ENCODE measurements at places on chromosomes 4 and X. TPM values are rescaled to one million over a fixed set of nuclear protein-coding genes. Genes with fewer than 3 reads are reported as not detected.

The CXCL3 gene
- total RNA-seq, result not detected

The CT45A1 gene
- total RNA-seq, result not detected

The HEPH gene
- 0.20 TPM for total RNA-seq

The MAOB gene
- total RNA-seq, result not detected

The RNF212 gene
- 2.1 TPM for total RNA-seq

The CXCL11 gene
- total RNA-seq, result 0.46 TPM

The HMX1 gene
- total RNA-seq, result not detected

The MAGEA12 gene
- not detected for total RNA-seq

The C1QTNF7 gene
- not detected for total RNA-seq

The SYP gene
- 3.3 TPM for total RNA-seq

The LRP2BP gene
- total RNA-seq, result 0.59 TPM

The GABRE gene
- not detected for total RNA-seq

The WFS1 gene
- 6.5 TPM for total RNA-seq

The HAUS7 gene
- total RNA-seq, result 42.1 TPM

The GALNT7 gene
- 16.5 TPM for total RNA-seq

The ETDB gene
- total RNA-seq, result not detected

The FMR1NB gene
- not detected for total RNA-seq

The SH3TC1 gene
- total RNA-seq, result 57.3 TPM

The GABRB1 gene
- not detected for total RNA-seq

The STPG2 gene
- total RNA-seq, result not detected

The MBNL3 gene
- 15.0 TPM for total RNA-seq

The SH3RF1 gene
- total RNA-seq, result 0.07 TPM

The MAGEA8 gene
- not detected for total RNA-seq

The SPP1 gene
- 0.63 TPM for total RNA-seq

The MGARP gene
- not detected for total RNA-seq

The CTPS2 gene
- 5.1 TPM for total RNA-seq

The PPARGC1A gene
- total RNA-seq, result not detected

The HELQ gene
- total RNA-seq, result 12.0 TPM

The TLL1 gene
- 0.05 TPM for total RNA-seq

The CXCL13 gene
- total RNA-seq, result not detected

The RHOXF1 gene
- 0.29 TPM for total RNA-seq

The ZFP92 gene
- 2.5 TPM for total RNA-seq

The STATH gene
- not detected for total RNA-seq

The CT45A10 gene
- not detected for total RNA-seq

The NAP1L2 gene
- 2.3 TPM for total RNA-seq

The PRRG3 gene
- total RNA-seq, result not detected

The KLF8 gene
- 13.5 TPM for total RNA-seq

The PNMA5 gene
- 0.37 TPM for total RNA-seq

The NDUFB11 gene
- 99.4 TPM for total RNA-seq

The FAM47A gene
- not detected for total RNA-seq

The IL13RA2 gene
- total RNA-seq, result not detected

The AKAP4 gene
- not detected for total RNA-seq

The HSD17B13 gene
- 0.22 TPM for total RNA-seq

The FREM3 gene
- total RNA-seq, result 0.05 TPM

The PDCL2 gene
- total RNA-seq, result not detected

The CSAG3 gene
- total RNA-seq, result 7.4 TPM

The ENPEP gene
- total RNA-seq, result 1.1 TPM

The SCML2 gene
- total RNA-seq, result 1.3 TPM

The RPS3A gene
- 1,443 TPM for total RNA-seq

The SLC35A2 gene
- total RNA-seq, result 22.8 TPM

The NLGN3 gene
- 3.1 TPM for total RNA-seq

The VEGFD gene
- not detected for total RNA-seq

Measured in T-helper 1 cell treated with Interleukin-12 subunit alpha and Interleukin-12 subunit beta and Interleukin-4 antibody, amounts not matched to agents 30 ng/mL and 1 ng/mL, for 36 hours (primary cell).